ENCODE measurements at places on chromosomes 13 and 19.

- no peak for DNase-seq
These were observed 12.0 kb upstream of the USP12 start for GRCh38 chr13:27183561-27184147.

DNA sequence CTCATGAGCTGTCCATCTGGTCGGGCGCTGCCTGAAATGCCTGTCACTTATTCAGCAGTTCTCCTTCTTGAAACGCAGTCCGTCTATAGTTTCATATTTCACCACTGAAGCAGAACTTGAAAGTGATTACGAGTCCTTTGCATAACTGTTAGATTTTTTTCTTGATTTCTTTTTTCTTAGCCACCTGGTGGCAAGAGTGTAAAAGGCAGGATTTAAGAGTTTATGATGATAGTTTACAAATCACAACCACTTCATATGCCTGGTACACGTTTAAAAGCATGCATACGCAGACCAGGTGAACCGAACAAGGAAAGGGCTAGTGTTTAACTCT is 45.8 kb downstream of the GGACT start:
- peak; percentile 6 for DNase-seq

- no peak for DNase-seq
These were observed 51.9 kb downstream of the GARRE1 start for GRCh38 chr19:34306213-34306661.

- no peak for DNase-seq
These were observed 291.3 kb downstream of the COG6 start for GRCh38 chr13:39946769-39947168.

DNA sequence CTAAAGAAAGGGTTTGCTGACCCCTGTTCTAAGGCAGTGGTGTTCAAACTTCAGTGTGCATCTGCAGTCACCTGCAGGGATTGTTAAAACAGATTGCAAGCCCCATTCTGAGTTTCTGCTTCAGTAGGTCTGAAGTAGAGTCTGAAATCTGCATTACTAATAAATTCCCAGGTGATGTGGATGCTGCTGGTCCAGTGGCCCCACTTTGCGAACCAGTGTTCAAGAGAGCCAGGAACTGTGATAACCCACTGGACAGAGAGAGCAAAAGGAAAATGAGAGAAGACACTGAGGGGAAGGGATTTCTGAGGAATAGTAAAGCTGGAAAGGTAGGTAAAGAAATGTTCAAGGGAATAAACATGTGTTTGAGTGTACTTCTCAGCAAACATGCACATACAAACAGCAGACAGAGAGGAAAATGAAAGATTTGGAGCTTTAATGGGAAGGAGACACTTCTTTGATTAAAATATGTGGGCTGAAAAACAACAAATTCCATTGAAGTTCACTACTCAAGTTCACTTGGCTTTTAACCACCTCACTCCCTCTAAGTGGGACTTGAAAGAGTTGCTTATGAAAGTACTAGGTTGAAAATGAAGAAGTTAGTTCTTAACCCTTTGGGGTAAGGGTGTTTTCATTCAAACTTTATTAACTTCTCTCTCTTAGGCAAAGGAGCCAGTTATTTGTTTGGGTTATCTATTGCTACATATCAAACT is 26.4 kb upstream of the FAM216B start:
- DNase-seq: no peak

DNA sequence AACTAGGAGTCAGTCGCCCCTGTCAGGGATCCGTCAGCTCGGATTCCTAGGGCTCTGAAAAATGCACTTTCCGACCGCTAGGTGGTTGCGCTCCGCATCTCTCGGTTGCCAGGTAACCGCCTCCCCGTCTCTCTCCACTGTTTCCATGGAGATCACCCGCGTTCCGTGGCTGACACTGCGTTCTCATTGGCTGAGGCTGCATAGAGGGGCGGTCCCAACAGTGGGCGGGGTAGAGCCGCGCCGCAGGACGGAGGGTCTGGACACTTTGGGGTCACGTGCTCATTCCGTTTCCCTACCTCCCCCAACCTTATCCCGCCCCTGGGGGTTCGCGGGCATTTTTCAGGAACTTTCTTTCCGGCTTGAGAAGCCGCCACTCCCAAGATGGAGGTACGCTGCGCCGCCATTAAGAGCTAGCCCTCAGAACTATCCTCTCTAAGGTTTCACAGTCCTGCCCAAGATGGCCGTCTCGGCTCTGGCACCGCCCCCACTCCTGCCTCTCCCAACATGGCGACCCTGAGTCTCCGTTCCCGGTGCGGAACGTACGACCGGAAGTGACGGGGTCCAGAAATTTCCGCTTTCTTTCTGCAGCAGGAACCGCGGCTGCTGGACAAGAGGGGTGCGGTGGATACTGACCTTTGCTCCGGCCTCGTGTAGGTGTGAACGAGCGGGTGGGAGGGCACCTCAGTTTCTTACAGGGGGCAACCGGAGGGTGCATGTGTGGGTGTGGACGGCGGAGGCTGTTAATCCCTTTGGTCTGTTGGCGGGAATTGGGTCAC is at the start of the genes ODAD3 and PRKCSH:
ODAD3 (minus strand) TSS at position 65 of the 776 bp plus-strand sequence. CDS start 105 bp downstream, outside the sequence.
PRKCSH (plus strand) TSS at position 579 of the 776 bp plus-strand sequence. CDS start 483 bp downstream, outside the sequence.
- peak; percentile 97 for DNase-seq

DNA sequence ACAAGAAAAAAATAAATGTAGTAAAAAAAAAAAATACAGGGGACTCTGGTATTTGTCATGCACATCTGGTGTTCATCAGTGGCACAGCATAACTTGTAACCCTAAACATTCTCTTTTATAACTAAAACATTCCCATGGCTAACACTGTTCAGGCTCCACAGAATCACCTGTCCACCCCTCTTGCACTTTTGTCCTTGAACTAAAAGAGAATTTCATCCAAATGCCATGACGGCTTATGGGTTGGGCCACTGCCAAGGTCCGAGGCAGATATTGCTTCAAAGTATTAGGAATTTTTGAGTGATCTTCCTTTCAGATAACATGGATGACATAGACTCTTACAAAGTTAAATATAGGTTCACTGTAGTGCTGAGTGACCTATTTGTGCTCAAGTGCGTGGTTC is 25.7 kb upstream of the SERP2 start:
- DNase-seq: no peak

GRCh38 chr19:38079926-38080380 is 144.1 kb downstream of the DPF1 start:
- DNase-seq: peak; percentile 78

DNA sequence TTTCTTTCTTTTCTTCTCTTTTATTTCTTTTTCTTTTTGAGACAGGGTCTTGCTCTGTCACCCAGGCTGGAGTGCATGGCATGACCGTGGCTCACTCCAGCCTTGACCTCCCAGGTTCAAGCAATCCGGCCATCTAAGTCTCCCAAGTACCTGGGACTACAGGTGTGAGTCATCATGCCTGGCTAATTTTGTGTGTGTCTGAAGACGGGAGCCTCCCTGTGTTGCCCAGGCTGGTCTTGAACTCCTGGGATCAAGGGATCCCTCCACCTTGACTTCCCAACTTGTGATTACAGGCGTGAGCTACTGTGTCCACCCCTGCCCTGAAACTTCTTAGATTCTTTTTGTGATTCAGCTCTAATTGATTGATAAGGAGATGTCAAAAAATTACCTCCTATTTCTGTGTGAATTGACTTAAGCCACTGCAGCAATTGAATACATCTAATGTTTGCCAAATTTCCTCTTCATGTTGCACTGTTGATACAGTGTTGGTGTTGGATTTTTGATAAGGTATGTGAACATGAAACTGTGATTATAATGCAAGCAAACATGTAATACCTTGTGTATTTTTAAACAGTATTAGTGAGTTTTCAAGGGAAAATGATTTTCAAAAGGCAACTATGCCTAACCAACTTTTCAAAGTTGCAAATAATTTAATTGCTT is 22.6 kb downstream of the KLF5 start:
- DNase-seq: no peak

GRCh38 chr13:43348397-43348796 is 325.0 kb downstream of the DNAJC15 start:
- peak; percentile 8 for DNase-seq

- peak; percentile 85 for DNase-seq
These were observed 2.2 kb upstream of the GSK3A start for GRCh38 chr19:42244347-42245220.

DNA sequence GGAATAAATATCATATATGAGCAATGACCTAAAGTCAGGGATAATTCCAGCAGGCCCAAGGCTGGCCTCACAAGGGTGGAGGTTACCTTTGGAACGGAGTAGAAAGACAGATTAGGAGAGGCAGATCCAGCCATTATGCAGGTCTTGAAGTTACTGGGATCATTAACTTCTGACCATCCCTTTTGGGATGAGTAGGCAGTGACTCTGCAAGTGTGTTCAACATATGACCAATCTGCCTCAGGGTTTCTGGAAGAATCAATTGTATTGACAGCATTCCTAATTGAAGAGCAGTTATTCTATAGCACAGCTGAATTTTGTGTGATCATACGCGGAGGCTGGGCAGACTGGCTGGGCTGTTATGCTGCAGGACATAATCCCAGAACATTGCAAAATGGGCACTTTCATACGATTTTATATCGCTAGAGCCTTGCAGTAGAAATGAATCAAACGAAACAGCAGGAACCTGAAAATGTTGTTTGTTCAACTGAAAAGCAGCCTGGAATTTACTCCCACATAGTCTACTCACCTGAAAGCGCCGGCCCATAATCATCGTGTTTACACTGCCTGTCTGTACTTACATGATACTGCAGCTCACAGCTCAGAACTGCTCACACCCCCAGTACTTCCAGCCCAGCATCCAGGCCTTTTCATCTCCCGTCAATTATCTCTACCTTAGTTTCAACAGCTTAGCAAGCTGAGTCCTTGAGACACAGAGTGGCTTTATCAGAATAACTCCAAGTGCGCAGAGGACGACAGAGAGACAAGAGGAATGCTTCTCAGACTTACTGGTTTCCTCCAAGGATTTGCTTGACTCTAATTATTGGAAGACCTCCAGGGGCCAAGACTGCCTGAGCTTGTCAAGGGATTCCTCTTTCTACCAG is 556.1 kb downstream of the EFNB2 start:
- DNase-seq: peak; percentile 18

DNA sequence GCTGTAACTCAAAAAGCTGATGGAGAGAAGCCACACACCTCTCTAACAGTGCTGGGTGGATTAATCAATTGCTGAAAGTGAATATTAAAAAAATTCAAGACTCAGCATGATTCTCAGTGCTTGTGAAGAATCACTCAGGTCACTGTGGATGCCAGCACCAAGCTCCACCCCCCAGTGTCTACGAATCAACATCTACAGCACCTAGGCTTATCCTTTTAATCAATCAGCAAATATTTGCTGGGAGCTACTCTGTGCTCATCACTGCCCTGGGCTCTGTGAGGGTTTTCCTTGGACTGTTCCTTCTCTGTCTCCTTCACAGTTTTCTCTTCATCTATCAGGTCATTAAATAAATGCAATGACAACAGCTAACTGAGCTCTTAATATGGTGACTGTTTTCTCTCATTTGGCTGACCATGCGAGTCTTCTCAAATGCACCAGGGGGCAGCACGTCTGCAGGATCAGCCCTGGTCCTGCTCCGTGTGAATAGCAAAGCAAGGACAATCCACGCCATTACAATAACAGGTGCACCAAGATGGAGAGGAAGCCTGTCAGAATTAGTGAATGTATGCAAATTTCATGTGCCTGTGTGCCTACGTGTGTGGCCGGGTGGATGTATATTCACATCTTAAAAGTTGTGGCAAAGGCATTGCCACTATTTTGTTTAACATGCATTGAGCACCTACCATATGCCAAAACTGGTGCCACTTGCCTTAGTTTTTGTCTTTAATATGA is 14.6 kb upstream of the C13orf42 start:
- DNase-seq: peak; percentile 59
